DMS153 (cell line): ENCODE measurements at places on chromosomes 16 and 17.

DNA sequence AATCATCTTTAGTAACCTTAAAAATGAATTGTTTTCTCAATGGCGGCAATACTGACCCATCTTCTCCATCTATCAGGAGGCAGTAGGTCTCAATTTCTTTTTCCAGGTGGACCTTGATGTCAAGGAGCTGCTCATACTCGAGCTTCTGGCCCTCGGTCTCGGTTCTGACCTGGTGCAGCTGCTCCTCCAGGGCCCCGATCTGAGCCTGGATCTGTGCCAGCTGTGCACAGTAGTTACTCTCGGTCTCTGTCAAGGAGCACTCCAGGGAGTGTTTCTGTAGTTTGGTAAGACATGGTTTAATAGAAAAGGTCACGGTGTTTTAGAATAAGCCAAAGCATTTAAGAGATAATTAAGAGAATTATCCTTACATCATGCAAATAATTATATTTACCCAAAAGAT, 4.9 kb downstream of the KRT27 start:
- DNase-seq, result no peak

GRCh38 chr17:57856792-57857620, 7.2 kb upstream of the MRPS23 start:
- no peak for DNase-seq

- no peak for DNase-seq
Measured at GRCh38 chr17:34996422-34997285, 16.3 kb downstream of the LIG3 start.

DNA sequence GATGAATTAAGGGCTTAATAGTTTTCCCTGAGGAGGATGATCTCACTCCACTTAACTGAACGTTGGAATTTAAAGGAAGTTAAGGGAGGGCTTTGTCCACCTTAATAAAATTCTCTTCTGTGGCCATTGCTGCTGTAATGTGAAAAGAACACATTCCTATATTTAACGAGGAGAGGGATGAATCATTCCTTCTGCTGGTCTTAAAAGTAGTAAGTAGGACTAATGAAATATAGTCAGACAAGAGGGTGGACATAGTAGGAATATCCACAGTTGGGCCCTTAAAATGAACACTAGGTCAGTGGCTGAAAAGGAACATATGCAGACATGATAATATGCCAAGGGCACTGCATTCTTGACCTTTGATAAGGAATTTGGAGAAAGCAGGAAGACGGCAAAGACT, 405.6 kb downstream of the PMP22 start:
- DNase-seq, result no peak

- peak; percentile 57 for DNase-seq
Measured at GRCh38 chr17:74961657-74962350, 10.8 kb downstream of the HID1 start.

DNA sequence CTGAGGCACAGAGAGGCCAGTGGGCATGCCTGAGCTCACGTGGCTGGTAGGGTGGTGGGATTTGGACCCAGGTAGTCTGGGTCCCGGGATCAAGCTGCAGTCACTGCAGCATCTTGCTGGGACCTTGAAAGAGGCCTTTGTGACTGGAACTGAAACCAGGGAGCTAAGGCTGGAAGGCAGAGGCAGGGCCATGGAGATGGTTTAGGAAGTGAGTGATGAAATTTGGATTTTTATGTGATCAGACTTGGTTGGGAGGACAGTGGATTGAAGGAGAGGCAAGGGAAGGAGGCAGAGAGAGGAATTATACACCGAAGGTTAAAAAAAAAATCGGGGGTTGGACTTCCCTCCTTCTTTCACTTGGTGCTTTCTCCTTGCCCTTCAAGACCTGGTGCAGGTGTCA, 255.4 kb upstream of the CACNG5 start:
- no peak for DNase-seq

- no peak for DNase-seq
Measured at GRCh38 chr17:72005332-72006163, 115.3 kb upstream of the SOX9 start.

DNA sequence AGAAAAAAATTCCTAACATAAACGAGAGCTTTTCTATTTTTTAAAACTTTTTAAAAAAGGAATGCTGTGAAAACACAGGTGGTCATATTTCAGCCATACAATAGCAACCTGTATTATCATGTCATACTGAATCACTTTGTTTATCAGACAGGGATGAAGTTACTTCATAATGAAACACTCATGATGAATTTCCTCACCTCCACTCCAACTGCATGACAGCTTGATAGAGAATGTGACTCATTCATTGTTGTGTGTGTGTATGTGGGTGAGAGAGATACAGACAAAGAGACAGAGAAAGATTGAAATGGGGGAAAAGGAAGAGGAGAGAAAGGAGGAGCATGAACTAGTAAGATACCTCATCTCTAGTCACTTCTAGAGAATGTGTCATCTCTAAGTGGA, 109.0 kb downstream of the SYCE1L start:
- DNase-seq, result peak; percentile 47

GRCh38 chr16:31427441-31428278, 500 bp downstream of the COX6A2 start:
- no peak for DNase-seq

- DNase-seq, result no peak
Measured at GRCh38 chr17:68387435-68388218, 69.7 kb downstream of the WIPI1 start.

- no peak for DNase-seq
Measured at GRCh38 chr17:49241692-49242397, 11.3 kb upstream of the PHOSPHO1 start.

DNA sequence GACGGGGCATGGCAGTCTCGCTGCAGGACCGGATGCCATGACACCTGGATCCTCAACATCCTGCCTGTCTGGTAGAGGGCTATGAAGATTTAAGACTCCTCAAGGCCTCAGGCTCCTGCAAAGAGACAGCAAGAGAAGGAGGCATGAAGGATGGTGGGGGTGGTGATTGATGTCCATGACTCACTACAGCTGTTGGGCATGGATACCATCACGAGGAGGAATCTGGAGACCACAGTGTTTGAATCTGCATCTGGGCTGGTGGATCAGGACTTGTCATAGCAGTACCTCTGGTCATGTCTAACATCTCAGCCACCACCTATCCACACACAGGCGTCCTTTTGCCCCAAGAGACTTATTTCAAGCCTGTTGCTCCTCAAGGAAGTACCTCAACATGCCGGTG, 50.2 kb upstream of the WSCD1 start:
- DNase-seq, result no peak

DNA sequence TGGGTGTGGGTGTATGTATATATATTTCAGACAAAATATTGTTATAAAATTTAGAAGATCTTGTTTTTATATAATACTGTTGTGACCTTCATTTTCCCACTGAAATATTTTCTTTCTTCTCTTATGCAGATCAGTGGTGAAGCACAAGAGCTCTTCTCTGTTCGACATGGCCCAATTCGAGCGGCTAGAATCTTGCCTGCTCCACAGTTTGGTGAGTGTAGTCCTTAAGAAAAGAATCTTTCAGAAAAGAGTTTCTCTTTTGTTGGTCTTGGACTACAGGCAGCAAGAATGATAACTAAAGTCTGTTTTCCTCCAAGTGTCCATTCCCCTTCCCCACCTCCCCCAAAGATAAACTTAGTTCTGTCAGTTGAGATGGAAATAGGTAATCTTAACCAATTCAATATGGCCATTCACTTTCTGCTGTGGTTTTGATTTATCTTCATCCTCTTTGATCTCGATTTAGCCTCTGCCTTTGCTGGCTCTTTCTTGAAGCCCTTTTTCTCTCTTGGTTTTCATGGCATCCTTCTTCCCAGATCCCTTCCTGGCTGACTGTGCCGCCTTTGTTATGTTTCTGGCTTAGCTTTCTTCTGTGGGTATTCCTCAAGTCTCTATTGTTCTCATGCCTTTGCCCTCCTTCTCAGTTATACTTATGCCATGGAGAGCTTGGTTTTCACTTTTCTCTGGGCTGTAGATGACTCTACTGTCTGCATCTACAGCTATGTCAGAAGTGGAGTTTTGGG, 69.6 kb downstream of the BCAS3 start:
- no peak for DNase-seq

DNA sequence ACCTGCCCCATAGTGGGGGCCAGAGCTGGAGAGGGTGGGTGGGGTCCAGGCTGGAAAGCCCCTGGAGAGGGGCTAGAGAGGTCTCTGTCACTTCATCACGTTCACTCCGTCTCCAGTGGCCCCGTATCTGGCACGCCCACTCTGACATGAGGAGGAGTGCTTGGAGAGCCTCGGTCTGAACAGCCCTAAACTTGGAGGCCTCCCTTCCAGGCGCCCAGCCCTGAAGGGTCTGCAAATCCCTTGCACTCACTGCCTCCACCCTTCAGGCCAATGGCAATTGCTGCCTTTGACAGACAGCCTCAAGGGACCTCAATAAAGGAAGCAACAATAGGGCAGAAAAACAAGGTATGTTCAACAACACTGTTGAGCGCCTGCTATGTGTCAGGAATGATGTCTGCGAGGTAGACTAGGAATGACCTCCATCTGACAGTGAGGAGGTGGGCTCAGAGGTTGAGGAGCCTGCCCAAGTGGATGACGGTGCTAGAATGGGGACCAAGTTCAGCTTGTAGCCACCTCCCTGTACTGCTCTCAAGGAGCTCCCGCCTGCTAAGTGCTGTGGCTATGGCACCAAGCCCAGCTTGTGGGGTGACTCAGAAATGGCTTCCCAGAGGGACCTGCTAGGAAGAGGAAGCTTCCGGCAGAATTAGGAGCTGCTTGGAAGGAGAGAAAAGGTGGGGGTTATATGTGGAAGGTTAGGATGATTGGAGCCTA, 2.9 kb upstream of the EPX start:
- peak; percentile 11 for DNase-seq

DNA sequence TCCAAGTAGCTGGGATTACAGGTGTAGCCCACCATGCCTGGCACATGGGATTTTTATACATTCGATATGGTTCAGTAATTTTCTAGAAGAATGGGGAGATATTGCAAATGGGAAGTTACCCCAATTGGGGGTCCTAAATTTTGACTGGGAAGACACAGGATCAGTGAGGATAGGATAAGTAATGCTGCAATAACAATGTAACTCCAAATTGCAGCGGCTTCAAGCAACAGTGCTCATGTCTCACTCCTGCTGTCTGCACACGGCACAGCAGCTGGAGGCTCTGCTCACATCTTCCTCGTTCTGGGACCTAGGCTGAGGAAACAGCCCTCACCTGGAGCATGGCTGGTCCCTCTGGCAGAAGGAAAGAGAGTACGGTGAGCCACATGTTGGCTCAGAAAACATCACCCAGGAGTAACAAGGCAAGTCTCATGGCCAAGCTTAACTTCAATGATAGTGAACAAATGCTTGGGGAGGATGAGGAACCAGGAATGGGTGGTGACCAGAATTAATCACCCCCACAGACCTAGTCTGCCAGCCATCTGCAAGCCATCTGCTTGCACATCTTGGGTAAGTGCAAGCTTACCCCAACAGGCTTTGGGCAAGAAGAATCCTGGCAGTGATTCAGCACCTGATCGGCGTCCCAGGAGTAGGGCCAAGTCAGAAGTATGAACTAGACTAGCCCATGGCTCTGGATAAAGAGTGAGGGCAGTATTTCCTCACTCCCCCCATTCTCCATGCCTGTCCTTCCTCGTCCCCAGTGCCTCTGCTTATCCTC, 229.2 kb downstream of the COPRS start:
- DNase-seq, result no peak

GRCh38 chr16:31331141-31331764, 23.7 kb upstream of the ITGAX start:
- DNase-seq, result no peak

DNA sequence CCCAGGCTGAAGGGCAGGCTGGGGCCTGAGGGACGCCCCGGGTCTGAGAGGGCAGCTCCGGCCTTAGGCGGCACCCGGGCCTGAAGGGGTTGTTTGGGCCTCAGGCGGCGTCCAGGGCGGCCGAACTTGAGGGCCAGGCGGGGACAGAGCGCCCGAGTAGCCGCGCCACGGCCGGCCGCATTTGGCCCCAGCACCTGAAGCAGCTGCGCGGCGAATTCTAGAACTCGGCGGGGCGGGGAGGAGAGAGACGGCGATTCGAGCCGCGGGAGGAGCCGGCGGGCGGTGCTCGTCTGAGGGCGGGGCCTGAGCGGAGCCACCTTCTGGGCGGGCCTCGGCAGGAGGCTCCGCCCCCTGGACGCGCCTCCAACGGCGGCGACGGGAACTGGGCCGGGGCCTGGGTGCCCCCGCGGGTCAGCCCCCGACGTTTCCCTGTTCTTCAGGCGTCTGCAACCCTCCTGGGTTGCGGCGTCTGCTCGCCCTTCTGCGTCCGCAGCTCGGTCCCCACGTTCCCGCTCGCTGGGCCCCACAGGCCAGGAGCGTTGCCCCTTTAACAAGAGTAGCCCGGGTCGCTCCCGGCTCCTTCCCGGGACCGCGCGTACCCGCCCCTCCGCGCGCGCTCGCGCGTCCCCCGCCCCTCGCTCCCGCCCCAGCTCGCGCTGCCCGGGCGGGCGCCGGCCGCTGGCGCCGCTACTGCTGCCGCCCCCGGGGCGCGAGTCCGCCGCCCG, at the start of the genes INCA1 and KIF1C:
Gene INCA1, minus strand, starts transcription at position 221 of the 725 bp plus-strand sequence. CDS start 3,085 bp downstream, outside the sequence.
Gene KIF1C, plus strand, starts transcription at position 649 of the 725 bp plus-strand sequence. CDS start 2,297 bp downstream, outside the sequence.
- DNase-seq, result peak; percentile 42

DNA sequence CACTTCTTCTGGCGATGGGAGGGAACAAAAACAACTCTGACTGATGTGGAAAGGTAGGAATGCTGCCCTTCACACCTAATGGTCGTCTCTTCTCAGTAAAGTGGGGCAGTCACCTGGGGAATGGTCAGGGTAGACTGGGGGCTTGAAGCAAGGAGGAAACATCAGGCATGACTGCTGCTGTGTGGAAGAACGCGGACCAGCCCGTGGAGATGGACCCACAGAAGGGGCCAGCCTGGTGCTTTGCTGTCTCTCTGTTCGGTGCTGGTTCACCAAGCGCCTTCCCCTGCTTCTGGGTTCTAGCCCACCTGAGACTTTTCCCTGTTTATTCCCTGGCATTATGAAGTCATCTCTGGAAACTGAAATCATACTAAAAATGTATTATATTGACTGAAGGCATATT, 96.2 kb upstream of the DNAH17 start:
- no peak for DNase-seq

- DNase-seq, result no peak
Measured at GRCh38 chr16:8855972-8856371, 12.8 kb downstream of the CARHSP1 start.

- no peak for DNase-seq
Measured at GRCh38 chr17:67980456-67980855, 15.8 kb downstream of the C17orf58 start.

DNA sequence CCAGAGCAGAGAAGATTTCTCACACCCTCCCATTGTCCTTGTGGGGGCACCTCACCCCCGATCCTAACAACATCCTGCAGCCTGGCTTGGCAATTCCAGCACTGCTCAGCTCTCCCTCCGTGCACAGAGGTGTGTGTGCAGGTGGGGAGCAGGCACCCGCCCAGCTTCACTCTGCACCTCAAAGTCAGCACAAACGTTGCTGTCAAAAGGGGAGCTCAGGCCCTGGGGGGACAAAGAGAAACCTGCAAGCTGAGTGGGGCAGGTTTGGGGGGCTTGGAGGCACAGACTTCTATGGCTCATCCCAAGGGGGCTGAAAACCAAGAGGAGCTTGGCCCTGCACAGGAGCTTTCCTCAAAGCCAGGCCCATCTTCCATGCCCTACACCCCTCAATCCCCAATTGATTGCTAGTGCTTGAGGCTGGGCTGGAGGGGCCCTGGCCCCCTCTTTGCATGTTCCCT, 231.9 kb upstream of the TNRC6C start:
- no peak for DNase-seq

GRCh38 chr17:69503711-69504110, 89.2 kb downstream of the MAP2K6 start:
- DNase-seq, result no peak
